ENCODE measurements at places on chromosomes 6 and 20.

DNA sequence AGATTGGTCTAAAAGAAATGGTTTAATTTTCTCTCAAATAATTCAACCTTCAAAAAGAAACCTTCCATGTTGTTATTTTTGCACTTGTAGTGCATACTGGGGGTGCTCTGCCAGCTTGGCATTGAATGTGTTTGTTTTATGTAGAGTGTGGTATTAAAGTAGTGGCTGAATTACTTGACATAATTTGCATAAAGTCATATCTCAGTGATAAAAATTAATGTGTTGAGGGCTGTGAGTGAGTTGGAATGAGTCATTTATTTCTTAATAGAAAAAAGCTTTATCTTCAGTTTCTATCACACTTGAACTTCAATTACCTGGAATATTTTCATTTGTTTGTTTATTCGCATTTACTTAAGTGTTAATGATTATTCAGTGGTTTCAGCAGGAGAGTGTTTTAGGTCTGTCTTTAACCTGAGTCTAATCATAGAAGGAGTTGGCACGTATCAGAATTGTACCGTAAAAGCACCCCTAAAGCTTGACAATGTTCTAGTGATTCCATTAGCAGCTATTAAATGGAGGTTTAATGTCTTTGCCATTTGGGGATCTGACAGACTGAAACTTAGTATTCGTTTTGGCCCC is 801.2 kb upstream of the FLRT3 start:
- no peak for DNase-seq

DNA sequence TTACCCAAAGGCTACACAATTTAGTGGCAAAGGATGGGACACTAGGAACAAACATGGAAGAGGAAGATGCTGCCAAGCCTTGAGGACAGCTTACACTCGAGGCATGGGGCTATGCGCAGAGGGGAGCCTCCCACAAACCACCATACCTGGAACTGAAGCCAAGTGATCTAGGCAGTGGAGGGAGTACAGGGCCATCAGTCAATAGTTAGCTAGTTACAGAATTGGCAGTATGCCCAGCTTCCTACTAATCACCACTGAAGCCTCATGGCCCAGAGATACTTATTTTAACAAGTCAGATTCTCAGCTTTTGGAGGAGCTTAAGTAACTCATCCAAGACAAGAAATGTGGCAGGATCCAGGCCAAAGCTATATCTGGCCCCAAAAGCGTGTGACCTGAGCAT is 226.6 kb upstream of the MOCS1 start:
- no peak for DNase-seq

GRCh38 chr6:34225551-34225950 is 11.1 kb upstream of the HMGA1 start:
- no peak for DNase-seq

- DNase-seq, result no peak
Measured at GRCh38 chr6:10587656-10588406, 66.7 kb downstream of the GCNT2 start.

DNA sequence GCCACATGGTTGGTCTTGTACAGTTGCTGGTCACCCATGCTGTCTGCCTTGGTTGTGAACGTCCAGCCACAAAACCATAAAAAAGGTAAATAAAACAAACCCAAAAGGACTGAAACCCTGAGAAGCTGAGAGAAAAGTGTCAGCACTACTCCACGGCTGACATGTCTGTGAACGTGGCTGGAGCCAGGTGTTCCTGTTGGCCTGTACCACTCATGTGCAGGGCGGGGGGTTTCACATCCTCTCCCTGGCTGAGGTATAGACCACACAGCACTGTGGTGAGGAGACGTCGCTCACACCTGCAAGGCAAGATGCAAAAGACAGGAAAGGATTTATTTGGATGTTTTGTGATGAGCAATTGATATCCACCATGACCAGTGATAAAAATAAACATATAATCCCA is 51.9 kb upstream of the MRPS10 start:
- no peak for DNase-seq

DNA sequence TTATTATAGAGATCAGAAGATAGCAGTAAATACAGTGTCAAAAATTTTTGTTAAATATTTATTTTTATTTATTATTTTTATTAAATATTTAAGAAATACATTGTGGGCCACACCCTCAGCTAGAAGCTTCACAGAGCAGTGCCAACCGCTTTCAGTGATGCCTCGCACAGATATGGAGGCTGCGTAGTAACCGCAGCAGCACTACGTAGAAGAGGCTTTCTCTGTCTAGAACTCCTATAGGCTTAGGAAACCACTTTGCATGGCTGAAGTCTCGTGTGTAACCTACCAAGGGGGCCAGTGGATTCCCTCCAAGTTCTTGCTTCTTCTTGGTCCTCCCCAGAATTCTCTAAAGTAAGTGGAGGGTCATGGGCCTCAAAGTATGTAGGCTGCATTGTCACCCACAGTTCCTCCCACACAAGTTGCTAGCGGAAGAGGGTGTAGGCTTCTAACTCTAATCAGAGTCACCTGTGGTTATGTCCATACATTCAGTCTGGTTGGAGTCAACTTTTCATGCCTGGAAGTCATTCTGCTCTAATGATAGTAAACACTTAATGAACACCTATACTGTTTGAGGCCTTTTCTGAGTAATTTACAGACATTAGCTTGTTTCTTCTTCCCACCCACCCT is 285.6 kb downstream of the CDKAL1 start:
- no peak for DNase-seq

GRCh38 chr20:23155141-23155590 is 69.0 kb upstream of the CD93 start:
- no peak for DNase-seq

- no peak for DNase-seq
Measured at GRCh38 chr20:38466171-38466570, 6.5 kb upstream of the RALGAPB start.

DNA sequence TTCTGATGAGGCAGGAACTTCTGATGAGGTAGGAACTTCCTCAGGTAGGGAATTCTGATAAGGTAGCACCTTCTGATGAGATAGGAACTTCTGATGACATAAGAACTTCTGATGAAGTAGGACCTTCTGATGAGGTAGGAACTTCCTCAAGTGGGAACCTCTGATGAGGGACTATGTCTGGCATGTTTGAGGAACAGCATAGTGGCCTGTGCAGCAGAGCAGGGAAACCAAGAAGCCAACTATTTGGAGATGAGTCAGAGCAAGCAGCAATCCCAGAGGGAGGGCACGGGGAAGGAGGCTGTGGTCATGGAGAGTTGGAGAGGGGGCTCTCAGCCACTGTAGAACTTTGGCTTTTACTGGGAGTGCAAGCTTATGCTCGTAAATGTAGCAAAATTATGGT is 132.4 kb downstream of the CFAP61 start:
- no peak for DNase-seq

DNA sequence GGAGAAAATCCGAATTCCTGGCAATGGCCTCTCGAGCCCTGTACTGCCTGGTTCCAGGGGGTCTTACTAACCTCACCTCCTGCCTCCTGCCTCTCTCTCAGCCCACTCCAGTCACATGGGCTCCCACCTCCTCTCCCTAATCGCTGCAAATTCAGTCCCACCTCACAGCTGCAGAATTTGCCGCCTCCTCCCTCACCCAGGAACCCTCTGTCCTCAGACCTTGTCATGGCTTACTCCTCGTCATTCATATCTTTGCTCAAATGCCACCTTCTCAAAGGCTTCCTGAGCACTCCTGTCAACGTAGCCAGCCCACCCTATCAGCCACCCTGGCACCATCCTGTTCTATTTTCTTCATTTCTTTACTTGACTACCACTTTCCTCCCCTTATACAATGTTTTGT is 89.0 kb downstream of the SLC2A10 start:
- DNase-seq, result no peak

DNA sequence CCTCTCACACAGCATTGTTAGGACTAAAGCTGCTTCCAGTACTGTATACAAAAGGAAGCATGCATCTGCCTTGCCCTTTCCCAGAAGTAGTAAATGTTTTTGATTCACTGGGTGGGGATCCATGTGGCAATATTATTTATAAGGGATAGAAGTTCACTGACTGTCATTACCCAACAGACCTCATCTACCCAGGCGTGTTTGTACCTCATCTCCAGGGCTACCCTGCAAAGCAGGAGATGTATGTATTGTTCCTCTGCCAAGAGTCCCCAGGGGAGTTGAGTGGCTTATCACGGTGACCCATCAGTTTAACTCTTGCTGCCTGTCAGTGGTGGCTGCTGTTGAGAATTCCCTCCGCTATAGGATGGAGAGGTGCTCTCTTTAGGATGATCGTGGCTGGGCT is 42.5 kb downstream of the SLC24A3 start:
- DNase-seq, result no peak

DNA sequence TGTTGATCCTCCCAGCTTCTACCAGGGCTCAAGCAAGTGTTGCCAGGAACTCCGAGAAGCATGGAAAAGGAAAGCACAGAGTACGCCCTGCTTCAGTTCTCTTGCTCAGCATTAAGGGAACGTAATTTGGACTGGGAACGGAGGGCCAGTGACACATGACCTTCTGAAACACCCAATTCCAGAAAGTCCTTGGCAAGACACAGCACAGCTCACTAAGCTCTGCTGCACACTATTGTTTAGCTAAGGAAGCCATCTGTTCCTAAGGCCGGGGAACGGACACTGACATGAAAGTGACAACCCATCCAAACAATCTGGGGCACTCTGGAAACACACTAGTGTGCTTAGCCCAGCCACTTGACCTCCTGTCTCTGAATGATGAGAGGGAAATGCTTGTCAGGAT is 56.9 kb upstream of the NXT1 start:
- DNase-seq, result no peak

DNA sequence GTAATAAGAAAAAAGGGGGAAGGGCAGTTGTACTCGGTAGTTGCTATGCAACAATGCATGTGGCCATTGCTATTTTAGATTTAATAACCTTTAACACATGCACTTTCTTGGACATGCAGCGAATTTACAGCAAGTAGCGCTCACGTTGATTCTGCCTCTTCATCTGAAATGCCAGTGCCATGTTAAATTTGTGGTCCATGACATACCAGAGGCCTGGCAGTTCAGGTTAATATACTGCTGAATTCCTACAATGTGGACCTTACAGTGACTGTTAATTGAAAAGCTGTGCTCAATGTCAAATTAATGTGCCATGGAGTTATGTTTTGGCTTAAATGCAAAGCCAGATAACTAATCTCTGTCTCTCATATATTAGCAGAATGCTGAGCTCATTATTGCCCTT is 699.7 kb downstream of the DOK5 start:
- DNase-seq, result no peak

DNA sequence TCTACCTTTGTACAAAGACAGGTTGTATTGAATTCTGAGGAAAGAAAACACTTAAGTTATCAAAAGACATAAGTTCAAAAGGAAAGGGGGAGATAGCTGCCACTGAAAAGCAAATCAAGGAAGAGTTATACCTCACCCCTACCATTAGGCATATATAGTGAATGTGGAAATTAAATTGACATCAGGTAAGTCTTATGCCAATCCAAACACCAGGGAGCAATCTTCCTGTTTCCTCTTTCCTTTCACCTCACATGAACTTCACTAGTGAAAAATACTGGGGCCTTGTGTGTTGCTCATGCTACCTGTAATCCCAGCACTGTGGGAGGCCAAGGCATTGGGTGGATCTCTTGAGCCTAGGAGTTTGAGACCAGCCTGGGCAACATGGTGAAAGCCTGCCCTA is 10.9 kb upstream of the C6orf58 start:
- no peak for DNase-seq

DNA sequence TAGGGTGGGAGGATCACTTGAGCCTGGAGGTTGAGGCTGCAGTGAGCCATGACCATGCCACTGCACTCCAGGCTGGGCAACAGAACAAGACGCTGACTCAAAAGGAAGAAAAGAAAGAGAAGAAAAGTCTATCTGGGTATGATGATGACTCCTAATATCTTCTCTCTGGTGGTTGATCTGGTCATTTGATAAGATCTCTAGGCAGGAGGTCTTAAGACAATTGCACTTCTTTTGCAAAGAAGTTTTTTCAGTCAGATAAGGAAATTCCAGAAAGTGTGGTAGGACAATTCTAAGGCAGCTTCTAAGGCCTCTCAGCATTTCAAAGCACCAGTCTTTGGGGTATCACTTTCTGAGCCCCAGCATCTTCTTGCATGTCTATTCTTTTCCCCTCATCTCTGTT is 7.7 kb upstream of the AIF1 start:
- no peak for DNase-seq

- DNase-seq, result no peak
Measured at GRCh38 chr6:43142101-43142500, 29.0 kb upstream of the SRF start.

- no peak for DNase-seq
Measured at GRCh38 chr6:64062960-64063683, 427.5 kb downstream of the PHF3 start.

DNA sequence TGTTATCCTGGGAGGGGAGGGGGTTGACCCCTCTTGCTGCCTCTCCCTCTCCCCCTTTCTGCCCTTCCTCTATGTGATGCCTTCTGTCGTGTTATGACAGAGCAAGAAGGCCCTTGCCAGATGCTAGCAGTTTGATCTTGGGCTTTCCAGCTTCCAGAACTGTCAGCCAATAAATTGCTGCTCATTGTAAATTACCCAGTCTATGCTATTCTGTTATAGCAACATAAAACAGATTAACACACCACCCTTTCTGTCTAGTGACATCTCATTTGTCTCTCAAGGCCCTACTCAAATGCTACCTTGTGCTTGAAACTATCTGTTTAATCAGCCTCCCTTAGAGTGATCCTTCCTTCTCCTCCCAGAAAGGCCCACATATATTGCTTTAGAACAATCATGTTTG is 16.4 kb upstream of the MAP3K4 start:
- DNase-seq, result no peak

GRCh38 chr6:99592900-99593299 is 13.7 kb upstream of the PRDM13 start:
- DNase-seq, result peak; percentile 59

DNA sequence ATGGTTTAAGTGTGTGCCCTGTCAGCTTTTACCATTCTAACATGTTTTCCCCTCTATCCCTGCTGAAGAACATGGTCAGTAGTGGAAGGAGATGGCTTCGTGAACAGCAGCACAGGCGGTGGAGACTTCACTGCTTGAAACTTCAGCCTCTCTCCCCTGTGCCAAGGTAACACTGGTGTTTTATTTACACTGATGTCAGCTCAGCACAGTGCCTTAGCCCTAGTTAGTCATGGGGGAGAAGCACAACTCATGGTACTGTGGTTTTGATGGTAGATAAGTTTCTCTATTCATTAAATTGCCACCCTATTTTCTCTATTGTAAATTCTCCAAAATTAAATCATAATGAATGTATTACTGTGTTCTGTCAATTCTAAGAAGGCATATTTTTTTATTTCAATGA is 56.6 kb downstream of the MTHFD1L start:
- no peak for DNase-seq

GRCh38 chr20:61900945-61901293 is 164.8 kb downstream of the TAF4 start:
- no peak for DNase-seq

DNA sequence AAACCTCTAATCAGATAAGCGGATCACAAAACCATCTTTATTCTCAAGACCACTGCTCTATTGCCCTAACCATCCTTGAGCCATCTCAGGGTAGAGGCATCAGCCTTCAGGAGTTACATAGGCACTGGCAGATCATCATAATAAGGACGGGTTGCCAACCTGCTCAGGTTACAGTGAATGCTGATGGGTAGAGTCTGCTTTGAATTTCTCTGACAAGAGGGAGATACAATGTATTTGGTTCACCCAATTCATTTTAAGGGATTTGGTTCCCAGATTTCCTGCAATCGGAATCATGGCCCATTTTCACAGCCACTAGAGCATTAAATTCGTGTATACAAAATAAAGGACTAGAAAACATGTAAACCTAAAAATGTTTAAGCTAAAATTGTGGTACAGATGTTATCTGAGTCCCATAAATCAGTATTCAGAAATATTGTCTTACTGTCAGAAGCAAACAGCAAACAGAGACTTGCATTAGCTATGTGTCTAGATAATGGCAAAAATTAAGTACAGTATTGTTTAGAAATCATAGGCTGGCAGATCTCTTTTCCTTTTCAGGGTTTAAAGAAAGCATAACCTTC is 41.9 kb upstream of the TMEM170B start:
- DNase-seq, result no peak

Data from GM03348 (cell line).